ENCODE measurements at places on chromosomes 6 and 20.

GRCh38 chr6:29590218-29590808 is 5.4 kb downstream of the OR2H2 start:
- DNase-seq = no peak

DNA sequence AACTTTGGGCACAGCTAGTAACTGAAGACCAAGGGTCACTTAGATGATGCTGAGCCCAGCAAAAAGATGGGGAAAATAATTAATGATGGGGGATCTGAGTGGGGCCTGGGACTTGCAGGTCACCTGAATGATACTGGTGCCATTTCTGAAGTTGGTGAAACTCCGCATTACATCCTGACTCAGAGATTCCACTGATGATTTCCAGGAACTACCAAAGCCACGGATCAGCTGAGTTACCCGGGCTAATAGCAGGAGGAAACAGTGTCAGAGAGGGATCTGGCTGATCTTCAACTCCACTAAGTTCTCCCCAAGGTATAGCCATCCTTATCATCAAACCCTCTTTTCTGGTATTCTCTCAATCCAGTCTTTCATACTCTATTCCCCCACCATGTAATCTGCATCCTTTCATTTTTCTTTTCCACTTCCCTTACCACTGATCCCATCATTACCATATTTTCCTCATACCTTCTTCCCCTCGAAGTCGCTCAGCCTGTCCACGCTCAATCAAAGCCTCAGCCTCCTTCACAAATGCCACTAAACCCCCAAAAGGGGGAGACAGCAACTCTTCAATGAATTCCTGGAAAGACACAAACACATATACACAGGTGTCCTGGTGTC is 20.2 kb downstream of the VPS52 start:
- DNase-seq = no peak

DNA sequence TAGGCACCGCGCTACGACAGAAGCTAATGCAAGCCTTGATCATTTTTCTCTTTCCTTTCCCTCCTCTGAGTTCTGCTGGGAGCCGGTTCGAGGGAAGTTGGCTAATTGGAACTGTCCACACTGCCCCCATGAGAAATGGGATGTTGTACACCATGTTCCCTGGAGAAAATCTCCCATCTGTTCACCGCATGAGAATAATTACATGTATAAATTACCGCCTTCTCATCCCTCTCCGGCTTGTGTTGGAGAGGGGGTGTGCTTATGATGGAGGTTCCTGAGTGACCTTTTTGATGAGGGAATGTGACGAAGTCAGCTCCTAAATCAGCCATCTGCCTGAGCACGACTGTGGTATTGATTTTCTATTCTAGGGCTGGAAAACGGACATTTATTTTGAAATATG is 320.2 kb upstream of the SULF2 start:
- DNase-seq = no peak

DNA sequence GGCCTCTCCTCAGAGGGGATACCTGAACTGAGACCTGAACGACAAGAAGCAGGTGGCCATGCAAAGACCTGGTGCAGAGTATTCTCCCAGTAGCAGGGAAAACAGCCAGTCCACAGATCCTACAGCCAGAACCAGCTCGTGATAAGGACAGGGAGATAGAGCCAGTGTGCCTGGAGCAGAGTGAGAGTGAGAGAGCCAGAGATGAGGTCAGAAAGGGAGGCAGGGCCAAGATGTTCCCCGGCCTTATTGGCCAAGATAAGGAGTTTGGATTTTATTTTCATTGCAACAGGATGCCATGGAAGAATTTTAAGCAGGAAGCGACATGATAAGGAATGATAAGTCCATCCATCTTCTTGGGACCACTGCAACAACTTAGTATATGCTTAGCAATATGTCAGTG is 111.8 kb downstream of the UBE3D start:
- DNase-seq = no peak

GRCh38 chr6:112416866-112417265 is 69.7 kb downstream of the RFPL4B start:
- no peak for DNase-seq

- no peak for DNase-seq
These were observed 16.6 kb downstream of the LAMA2 start for GRCh38 chr6:128899341-128900050.

DNA sequence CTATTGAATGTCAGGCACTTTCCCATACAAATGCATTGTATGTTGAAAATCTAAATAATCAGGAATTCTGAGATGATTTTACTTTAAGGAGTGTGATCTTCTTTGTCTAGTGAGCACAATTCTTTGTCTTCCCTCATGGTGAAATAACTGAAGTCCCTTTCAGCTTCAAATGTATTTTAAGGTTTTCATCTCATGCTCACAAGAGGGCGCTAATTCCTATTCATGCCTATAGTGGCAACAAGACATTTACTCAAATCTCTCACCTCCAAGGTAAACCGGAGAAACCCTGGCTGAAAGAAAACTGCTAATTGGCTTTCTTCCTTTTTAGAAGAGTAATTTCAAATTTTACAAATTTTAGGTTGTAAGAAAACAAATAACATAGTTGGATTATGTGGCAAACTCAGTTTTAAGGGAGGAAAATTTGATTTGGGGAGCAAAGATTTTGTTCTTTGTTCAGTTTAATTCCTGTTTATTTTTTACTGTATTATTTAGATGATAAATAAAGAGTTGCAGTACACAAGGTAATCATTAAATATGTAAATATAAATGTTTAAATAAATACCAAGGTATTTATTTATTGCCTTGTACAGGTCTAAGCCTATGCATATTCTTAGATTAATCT is 69.1 kb downstream of the SLC35F1 start:
- DNase-seq = peak; percentile 23

- no peak for DNase-seq
These were observed 29.4 kb downstream of the COL20A1 start for GRCh38 chr20:63322146-63322932.

DNA sequence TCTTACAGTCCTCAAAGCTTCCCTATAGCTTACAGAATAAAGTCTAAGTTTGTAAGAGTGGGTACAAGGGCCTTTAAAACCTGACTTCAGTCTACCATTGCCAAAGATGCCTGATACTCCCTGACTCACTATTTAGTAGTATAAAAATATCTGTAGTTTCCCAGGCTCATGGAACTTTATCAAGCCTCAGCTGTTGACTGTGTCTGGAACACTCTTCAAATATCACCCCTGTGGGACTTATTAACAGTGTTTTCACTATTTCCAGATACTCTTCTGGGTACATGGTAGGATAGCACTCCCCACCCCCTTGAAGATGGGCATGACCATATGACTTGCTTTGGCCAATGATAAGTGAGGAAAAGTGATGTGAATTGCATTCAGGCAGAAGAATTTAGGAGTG is 105.3 kb upstream of the TENT5A start:
- no peak for DNase-seq

- no peak for DNase-seq
These were observed 153.5 kb downstream of the CFAP61 start for GRCh38 chr20:20205862-20206236.

DNA sequence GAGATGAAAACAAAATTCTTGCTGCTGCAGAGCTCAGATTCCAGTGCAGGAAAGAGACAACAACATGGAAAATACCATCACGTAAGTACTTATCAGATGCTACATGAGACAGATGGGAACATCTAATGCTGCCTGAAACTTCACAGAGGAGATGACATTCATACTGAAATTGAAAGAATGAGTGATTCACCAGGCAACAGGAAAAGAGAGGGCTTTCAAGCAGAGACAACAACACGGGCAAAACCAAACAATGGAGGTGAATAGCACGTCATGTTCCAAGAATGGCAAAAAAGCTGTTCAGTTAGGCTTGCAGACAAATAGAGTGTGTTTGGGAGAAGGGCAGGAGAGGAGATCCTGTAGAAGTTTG is 39.3 kb downstream of the GTF2H5 start:
- DNase-seq = no peak

DNA sequence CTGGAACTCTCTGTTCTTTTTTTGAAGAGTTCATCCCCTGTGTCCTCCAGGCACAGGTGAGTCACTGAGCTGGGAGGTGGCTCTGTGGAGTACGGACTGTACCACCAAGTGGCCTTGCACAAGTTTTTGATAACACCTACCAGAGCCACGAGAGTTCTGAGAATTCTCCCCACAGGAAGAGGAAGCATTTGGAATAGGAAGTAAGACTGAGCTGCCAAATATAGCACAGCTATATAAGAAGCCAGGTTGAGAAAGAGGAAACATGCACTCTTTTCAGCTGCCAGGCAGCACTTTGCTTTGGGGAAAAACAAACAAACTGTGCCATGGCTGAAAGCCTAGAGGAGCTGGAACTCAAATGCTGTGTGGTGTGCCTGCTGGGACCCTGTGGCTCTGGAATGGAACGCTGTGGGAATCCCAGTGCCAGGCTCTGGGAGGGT is 70.8 kb upstream of the RIPOR2 start:
- DNase-seq = no peak

- DNase-seq = no peak
These were observed 267.9 kb upstream of the PLN start for GRCh38 chr6:118280210-118280609.

DNA sequence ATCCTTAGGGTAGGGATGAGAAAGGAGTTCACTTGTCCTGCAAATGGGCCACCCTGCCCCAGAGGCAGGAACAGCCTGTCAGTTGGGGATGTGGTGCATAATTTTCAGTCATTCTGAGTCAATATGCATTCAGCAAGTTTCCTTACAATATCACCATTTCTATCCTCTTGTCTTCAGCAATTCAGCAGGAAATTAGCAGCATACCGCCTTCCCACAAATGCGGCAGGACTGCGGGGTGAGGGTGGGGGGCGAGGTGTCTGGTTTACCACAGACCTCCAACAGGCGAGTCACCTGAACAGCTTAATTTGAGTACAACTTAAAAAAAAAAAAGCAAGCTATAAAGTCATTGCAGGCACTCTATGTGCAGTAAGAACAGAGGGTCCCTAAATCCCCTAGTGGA is 126.8 kb downstream of the MAP3K7 start:
- no peak for DNase-seq

- no peak for DNase-seq
These were observed 828.6 kb upstream of the CITED2 start for GRCh38 chr6:140202964-140203515.

GRCh38 chr20:58544891-58545290 is 29.7 kb upstream of the APCDD1L start:
- DNase-seq = no peak
